ENCODE measurements at places on chromosomes 5 and 9. TPM values are rescaled to one million over a fixed set of nuclear protein-coding genes. Genes with fewer than 3 reads are reported as not detected.

The FBN2 gene
- total RNA-seq = 19.1 TPM

DNA sequence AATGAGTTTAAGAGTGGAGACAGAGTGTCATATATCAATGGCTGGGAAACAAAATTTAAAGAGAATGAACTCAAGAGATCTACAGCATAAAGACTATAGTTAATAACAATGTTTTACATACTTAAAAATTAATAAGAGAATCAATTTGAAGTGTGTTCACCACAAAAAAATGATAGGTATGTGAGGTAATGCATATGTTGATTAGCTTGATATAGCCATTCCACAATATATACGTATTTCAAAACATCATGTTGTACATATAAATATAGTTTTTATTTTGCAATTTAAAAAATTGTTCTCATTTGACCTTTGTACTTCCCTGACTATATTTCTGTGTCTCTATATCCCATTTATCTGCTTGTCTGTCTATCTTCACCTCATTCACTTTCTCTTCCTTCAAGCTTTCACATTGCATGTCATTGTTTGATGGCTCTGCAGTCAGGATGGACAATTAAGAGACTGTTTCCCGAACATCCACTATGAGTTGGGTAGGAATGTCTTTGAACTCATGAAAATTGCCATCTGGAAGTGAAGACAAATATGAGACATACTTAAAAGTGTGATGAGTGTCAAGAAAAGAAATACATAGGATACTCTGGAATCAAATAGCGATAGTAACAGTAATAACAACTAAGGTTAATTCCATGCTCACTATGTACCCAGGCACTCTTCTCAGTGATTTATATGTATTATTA, 359.9 kb upstream of the ACTBL2 start:
- DNase-seq = peak; percentile 27

The FBXO10 gene
- 4.9 TPM for total RNA-seq

- DNase-seq = no peak
Measured at GRCh38 chr5:145661737-145662485, 173.2 kb downstream of the PRELID2 start.

DNA sequence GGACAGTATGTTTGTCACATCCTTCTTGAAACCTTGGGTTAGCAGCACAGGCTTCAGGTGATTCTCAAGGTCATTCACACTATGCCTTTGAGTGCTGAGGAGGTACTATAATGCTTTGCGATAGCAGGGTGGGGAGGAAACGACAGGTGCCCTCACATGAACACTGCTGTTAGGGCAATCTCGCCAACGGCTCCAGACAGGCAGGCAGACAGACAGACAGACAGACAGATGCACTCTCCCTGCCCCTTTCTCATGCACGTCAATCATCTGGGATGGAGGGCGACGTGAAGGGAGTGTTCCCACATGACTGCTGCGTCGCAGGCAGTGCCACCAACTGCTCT, 82.9 kb downstream of the RAPGEF1 start:
- DNase-seq = no peak

DNA sequence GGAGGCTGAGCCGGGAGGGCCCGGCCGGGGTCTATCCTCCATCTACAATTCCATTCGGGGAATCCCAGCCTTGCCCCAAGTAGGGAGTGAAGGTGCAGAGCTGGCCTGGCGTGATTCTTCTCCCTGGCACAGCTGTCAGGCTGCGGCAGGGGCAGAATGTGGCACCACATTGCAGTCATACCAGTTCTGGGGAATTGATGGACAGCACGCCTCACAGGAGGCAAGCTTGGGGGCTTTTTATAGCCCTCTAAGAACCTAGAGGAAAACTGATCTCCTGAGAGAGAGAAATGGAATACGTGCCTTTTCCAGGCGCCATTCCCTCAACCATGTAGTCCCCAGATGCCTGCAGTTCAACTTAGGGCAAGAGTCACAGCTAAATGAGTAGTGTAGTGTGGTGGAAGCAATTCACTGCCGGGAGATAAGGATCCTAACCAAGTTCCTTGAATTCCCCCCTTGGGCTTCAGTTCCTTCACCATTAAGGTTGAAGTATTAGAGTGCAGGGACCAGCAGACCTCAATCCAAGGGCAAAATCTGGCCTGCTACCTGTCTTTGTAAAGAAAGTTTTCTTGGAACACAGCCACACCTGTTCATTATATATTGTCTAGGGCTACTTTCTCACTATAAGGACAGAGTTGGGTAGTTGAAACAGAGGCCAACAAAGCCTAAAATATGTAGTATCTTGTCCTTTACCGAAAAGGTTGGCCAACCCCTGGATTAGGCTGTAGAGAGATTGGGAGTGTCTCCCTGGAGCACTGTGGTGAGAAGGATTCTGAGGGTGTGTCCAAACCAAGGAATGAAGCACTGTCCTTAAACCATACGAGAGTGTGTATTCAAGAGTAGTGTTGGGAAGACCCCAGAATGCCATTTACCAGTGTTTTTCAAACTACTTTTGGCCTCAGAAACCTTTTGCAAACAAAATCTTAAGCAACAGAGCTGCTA, 10.6 kb downstream of the AFAP1L1 start:
- no peak for DNase-seq

DNA sequence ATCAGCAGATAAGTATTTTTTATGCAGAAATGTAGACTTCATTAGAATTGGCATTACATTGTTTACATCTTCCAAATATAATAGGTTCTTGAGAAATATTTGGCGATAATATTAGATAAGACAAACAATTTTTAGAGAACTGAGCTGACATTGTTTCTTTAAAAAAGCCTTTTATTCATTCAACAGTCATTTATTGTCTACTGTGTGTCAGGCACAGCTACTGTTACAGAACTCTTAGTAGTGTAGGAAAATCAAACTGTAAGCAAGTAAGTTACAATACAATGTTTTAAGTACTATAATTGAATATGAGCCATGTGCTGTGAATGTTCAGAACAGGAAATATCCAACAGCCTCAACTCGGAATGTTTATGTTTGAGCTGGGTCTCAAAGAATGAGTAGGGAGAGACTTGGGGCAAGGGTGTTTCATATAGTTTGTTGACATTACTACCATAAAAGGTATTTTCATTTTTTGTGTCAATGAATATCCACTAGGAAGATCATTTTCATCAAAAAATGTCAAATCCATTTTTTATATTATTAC, 114.0 kb downstream of the CDC42SE2 start:
- DNase-seq = peak; percentile 48

DNA sequence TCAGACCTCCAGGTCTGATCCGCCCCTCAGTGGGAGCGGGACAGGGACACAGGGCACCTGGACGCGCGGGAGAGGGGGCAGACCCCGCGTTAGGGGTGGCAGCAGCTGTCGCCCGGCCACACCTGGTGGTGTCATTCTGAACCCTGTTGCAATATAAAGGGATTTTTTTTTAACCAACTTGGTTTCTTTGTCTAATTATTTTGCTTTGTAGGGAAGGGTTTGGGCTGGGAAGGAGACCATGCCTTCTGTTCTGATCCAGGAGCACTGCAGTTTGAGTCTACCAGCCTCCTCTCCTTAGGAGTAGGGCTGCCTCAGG, 10.9 kb upstream of the ASS1 start:
- no peak for DNase-seq

Measured in Daoy (cell line).